ENCODE measurements at places on chromosomes 12 and 14.

GRCh38 chr12:132904718-132905328, 17.4 kb upstream of the CHFR start:
- peak; percentile 74 for DNase-seq

- no peak for DNase-seq
Measured at GRCh38 chr12:30826276-30826675, 71.5 kb upstream of the CAPRIN2 start.

DNA sequence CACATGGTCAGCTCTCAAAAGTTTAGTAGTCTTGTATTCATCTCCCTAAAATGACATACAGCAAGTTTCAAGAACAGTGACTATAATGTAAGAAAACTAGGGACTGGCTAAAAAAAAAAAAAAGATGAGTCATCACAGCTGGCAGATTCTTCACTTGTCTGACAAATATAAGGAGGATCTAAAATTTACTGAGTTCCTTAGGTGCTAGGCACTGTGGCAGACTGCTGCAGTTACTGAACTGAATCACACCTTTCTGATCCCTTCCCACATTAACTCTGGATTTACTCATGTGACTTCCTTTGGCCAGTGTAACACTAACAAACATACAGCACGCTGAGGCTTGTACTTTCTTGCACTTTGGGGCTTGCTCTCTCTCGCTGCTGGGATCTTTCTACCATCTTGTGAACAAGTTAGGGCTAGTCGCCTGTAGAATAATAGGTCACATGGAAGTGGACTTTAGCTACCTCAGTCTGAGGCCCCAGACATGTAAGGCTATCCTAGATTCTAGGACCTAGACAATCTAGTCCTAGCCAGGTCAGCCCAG, 32.1 kb downstream of the BAZ1A start:
- DNase-seq, result peak; percentile 84

DNA sequence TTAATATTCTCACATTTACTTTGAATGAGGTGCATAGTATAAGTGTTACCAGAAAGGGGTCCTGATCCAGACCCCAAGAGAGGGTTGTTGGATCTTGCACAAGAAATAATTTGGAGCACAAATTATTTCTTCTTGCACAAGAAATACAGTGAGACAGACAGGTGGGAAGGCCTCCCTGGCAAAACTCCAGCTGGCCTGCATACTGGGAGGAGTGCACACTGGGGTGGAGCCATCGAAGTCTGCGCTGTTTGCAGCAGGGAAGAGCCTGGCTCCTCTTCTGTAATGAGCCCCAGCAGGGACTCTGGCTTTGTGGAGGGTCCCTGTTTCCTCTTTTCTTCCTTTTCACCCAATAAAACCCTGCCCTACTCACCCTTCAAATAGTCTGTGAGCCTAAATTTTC, 141.6 kb downstream of the GLT1D1 start:
- no peak for DNase-seq
